ENCODE measurements at places on chromosomes 5 and 9.

GRCh38 chr5:53425687-53426511, 54.5 kb upstream of the FST start:
- peak; percentile 75 for DNase-seq

- DNase-seq, result no peak
Measured at GRCh38 chr5:36334315-36334714, 32.6 kb upstream of the RANBP3L start.

DNA sequence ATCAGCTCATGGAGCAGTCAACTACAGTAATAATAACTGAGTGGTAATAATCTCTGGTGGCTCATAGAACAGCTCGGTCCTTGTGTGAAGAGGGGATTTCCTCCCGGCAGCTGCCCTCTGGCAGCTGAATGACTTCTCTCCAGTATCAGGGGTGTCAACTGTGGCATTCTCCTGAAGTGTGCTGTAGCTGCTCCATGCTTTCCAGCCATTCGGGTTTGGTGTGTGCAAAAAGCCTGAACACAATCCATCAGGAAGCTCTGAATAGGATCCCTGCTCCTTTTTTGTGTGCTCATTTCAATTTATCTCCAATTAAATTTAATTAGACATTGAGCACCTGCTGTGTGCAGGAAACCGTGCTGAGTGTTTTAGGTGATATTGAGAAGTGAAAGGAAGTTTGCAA, 59.8 kb upstream of the BARX1 start:
- no peak for DNase-seq

DNA sequence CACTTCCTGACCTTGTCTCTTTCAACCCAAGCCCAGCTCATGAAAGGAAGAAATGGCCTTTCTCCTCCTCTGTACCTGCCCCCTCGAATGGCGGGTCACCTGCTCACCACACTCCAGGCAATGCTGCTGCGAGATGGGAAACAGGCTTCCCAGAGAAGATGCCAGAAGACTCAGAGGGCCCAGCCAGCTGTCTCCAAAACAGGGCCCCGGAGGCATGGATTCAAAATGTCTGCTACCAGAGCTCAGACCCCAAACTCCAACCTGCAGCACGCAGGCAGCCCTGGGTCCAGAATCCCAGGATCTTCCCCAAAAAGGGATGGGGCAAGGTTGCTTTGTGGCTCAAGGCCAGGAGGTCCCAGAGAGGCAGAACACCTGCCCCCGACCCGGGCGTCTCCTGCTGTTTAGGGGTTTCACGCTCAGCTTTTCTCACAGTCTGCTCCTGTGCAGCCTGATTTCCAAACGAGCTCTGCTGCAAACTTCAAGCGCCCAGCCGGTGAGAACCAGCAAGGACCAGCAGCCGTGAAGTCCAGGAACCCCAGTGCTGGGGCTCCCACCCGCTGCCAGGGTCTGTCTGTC, 42.5 kb downstream of the VAV2 start:
- no peak for DNase-seq

DNA sequence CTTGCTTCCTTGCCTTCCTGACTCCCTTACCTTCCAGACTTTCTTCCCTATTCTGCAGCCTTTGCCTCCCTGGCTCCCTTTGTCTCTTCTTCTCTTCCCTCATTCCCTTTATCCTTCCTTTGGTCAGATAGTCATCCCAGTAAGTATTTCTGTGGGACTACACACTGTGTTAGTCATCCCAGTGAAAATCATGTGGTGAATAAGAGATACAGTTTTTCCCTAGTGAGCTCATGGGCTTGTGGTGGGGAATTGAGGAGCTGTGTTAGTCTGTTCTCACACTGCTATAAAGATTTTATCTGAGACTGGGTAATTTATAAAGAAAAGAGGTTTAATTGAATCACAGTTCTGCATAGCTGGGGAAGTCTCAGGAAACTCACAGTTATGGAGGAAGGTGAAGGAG, 109.8 kb upstream of the EDIL3 start:
- no peak for DNase-seq

- DNase-seq, result no peak
Measured at GRCh38 chr5:67366276-67366675, 169.7 kb upstream of the CD180 start.

DNA sequence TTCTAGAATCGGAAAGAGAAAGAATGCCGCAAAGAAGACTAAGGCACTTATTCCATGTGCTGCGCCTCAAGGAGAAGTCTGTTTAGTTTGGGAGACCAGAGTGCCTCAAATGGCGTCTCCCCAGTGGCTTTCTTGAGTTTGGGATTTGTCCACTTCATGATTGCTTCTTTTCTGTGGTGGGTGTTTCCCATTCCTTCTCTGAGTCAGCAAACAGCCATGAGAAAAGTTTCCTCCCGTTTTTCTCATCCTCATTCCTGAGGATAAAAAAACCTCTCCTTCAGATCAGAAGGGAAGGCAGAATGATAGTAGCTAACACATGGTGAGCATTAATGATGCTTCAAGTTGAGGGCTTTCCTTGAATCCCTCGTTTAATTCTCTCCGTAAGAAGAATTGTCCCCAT, 275.9 kb upstream of the WWC1 start:
- DNase-seq, result no peak

DNA sequence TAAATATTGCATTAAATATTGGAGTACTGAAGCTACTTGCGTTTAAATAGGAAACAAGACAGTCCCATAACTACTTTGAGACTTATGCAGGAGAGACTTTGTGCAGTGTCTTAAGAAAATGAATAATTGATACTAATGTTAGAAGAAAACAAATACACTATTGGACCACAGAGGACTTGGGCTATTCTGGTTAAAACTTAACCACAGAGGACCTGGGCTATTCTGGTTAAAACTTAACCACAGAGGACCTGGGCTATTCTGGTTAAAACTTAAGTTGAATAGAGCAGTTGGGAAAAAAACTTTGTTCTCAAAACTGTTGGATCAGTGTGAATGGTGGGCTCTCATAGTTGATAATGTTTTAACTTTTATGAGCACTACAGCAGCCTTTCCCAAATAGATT, 141.7 kb downstream of the WDR70 start:
- DNase-seq, result no peak

DNA sequence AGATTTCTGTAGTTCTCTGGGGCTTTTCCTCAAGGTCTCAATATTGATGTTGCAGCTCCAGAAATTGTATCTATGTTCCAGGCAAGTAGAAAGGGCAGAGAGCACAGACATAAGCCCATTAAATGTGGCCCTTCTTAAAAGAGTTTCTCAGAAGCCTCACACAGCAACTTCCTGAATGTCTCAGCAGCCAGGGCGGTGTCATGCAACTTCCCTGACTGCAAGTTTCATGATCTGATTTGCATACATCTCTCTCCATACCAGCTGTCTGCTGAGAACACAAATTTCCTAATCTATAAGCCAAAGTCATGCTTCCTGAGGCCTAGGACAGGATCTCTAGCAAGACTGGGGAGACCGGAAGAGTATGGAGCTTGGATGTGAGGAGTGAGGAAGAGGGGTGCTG, 13.0 kb downstream of the RGS7BP start:
- DNase-seq, result no peak

DNA sequence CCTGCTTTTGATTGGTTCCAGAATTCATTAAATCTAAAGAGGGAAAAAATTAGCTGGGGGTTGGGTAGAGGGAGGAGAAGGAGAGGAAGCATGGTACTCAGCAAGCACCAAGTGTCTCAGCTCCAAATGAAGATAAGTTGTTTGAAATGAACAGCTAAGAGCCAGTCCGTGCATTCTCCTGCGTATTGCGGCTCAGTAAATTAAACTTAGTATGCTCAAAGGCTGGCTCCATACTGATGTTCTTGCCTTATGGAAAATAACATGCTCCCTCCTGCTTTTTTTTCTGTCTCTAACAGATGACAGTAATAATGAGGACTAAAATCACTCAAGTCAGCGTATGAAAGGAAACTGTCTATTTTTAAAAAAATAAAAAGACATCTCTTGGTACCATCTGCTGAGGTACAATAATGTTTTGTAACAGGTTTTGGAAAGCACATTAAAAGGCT, 161.0 kb downstream of the SPATA31D1 start:
- DNase-seq, result no peak

DNA sequence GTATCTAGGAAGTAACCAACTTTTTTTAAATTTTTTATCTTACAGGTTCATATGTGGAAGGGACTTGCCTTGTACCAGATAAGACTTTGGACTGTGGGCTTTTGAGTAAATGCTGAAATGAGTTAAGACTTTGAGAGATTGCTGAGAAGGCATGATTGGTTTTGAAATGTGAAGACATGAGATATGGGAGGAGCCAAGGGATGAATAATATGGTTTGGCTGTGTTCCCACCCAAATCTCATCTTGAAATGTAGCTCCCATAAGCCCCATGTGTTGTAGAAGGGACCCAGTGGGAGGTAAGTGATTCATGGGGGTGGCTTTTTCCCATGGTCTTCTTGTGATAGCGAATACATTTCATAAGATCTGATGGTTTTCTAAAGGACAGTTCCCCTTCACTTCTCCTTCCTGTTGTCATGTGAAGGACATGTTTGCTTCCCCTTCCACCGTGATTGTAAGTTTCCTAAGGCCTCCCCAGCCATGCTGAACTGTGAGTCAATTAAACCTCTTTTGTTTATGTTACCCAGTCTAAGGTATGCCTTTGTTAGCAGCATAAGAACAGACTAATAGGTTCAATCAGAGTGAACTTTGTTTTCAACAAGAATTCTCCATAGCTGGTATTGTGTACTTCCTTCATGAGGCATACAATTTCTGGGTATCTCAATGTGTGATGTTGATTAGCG, 535.6 kb upstream of the MEF2C start:
- peak; percentile 35 for DNase-seq

Measured in KBM-7 (cell line).